Lung microvascular endothelial cell (primary cell): ENCODE measurements at places on chromosomes 6 and 20.

- no peak for DNase-seq
Measured at GRCh38 chr6:90183587-90184333, 112.9 kb downstream of the BACH2 start.

DNA sequence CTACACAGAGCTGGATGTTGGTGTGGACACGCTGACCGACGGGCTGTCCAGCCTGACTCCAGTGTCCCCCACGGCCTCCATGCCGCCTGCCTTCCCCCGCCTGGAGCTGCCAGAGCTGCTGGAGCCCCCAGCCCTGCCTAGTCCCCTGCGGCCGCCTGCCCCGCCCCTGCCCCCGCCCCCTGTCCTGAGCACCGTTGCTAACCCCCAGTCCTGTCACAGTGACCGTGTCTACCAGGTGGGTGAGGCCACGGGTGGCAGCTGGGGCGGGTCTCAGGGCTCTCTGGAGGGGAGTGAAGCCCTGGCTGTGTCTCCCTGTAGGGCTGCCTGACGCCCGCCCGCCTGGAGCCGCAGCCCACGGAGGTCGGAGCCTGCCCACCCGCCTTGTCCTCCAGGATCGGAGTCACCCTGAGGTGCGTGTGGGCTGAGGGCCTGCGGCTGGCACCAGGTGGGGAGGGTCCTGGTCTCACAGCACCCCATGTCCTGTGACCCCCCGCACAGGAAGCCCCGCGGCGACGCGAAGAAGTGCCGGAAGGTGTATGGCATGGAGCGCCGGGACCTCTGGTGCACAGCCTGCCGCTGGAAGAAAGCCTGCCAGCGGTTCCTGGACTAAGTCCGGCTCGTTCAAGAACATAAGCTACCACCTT is 2.9 kb downstream of the SLC2A4RG start:
- no peak for DNase-seq

- no peak for DNase-seq
Measured at GRCh38 chr6:168632694-168633093, 191.7 kb downstream of the SMOC2 start.

DNA sequence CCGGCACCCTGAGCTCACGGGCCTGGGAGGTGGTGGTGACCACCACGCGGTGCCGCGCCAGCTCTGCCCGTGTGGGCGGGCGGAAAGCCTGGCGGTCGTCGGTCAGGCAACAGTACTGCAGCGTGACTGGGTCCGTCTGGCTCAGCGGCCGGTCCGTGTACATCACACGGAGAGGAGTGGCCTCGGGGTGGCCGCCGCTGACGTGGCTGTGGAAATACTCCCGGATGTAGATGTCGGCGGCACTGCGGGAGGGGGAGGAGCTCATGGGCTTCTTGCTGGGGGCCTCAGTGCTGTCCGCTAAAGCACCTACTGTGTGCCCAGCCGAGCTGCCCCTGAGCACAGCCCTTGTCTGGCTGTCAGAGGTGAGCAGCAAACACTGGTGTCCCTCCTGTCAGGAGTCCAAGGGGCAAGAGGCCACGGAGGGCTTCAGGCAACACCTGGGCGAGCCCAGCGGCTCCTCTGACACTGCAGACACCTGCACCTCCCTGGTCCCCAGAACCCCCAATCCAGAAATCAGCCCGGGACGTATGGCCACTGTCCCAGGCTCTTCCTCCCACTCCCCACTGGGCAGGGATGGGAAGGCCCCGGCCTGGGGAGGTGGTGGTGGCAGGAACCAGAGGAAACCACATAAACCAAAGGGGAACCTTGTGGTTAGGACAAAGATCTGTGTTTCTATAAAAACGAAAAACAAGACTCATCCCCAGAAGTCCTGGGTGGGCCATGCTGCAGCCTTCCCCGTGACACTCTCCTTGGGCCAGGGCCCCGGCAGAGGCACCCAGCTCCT is 6.5 kb downstream of the HELZ2 start:
- peak; percentile 28 for DNase-seq

DNA sequence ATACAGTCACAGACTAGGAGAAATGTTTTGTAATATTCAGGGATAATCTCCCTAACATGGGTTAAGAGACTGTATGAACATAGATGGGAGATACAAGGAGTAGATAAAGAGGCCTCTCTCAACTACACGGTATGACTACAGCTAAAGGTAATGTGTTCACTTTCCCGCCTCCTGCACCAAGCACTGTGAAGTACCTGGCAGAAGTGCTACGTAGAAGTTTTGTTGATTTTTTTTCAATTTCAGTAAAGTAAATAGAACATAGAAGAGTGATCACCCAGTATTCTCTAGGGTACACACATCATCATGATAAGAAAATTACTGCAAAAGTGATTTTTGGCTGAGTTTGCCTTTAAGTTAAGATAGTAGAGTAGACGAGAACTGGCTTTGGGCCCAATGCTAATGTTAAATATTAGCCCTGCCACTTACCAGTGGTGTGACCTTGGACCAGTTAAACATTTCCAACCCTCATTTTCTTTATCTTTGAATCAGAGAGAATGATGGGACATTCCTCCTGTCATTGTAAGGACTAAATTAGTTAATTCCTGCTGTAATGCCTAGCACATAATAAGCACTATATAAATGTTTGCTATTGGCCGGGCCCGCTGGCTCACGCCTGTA is 183.6 kb downstream of the COL9A1 start:
- DNase-seq, result no peak

GRCh38 chr6:47353871-47354270 is 44.2 kb upstream of the TNFRSF21 start:
- DNase-seq, result peak; percentile 65

- DNase-seq, result no peak
Measured at GRCh38 chr6:107488174-107488874, 1.6 kb upstream of the SOBP start.

DNA sequence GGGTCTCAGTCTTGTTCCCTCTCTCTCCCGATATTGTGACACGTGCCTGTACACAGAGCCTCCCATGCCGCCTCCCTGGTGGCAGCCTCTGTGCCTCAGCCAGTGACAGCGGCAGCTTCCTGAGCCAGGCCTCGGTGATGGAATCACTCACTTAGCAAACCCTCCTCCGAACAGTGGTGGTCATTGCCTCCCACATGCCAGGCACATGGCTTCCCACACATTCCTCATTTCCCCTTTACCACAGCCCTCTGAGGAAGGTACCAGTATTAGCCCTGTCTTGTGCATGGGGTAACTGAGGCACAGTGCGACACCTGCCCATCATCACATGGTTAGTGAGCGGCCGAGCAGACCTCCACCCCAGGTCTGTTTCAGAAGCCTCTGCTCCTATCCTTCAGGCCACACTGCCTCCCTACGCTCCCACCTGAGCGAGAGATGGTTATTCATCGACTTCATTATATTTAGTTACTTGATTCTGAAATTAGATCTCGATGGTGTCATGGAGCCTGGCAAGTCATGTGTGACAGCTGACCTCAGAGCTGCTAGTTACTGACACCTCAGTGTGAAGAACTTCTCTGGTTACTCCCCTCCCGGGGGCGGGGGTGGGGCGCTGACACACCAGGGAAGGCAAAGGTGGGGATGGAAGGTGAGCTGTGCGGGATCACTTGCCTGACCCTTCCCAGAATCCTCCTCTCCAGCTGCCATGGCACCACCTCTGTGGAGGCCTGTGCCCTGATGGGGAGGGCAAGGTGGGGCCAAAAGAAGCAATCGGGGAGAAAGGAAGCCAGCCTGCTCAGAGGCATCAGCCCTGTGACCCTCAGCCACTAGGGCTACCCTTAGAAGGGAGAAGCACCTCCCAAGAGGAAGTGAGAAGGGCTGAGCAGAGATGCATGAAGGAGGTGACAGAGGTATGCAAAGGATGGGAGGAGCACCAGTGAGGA is 17.9 kb downstream of the MDGA1 start:
- DNase-seq, result no peak

- no peak for DNase-seq
Measured at GRCh38 chr6:100630536-100630935, 165.8 kb upstream of the SIM1 start.

- peak; percentile 68 for DNase-seq
Measured at GRCh38 chr6:35161776-35162607, 20.9 kb upstream of the TCP11 start.

DNA sequence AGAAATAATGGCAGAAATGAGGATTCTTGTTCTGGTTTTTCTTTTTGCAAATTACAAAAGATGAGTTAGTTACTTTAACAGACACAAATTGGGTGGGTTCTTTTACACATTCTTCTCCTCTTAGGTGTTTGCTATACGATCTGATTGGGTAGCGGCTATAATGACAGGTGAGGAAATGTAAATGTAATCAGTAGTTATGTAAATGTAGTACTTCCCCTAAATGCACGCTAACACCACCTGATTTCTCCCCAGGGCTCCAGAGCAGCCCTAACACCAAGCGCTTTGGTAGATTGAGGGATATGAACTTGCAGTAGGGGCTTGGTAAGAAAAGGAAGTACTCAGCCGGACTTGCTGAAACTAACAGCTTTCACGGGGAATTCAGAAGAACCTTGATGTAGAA is 499.4 kb upstream of the NOX3 start:
- no peak for DNase-seq

DNA sequence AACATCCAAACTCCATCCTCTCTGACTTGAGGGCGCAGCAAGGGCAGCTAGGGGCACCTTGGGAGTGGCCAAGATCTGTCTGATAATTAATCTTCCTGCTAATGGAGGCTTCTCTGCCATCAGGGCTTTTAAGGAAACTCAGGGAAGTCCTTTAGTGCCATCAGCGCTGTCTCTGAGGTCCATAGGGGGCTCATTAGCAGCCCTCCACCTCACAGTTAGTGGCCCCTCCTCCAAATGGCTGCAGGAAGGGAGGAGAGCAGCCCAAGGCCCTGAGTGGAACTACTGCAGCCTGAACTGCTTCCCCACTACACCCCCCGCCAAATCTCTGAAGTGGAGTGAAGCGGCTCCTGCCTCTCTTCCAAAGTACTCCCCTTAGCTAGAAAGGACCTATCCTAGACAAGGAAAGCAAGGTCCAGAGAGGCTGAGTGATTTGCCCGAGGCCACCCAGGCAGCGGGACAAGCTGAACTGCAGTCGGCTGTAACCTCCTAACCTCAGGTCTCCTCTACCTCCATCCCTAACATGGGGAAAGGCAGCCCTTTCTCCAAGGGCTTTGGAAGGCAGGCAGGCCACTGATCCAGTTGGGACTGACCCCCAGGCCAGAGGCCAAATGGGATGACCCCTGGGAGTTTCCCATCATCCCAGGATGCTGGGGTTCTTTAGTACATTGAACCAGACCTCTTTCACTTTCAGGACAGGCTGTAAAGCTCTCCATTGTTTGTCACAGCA is 39.5 kb upstream of the ZFAND3 start:
- no peak for DNase-seq
